Stimulated activated CD4-positive, alpha-beta T cell treated with anti-CD3 and anti-CD28 coated beads, Interleukin-4, amount 100 ng/mL, for 48 hours (primary cell): ENCODE measurements at places on chromosomes 4 and X.

- DNase-seq = no peak
Measured at GRCh38 chr4:184255361-184255760, 37.7 kb upstream of the ENPP6 start.

DNA sequence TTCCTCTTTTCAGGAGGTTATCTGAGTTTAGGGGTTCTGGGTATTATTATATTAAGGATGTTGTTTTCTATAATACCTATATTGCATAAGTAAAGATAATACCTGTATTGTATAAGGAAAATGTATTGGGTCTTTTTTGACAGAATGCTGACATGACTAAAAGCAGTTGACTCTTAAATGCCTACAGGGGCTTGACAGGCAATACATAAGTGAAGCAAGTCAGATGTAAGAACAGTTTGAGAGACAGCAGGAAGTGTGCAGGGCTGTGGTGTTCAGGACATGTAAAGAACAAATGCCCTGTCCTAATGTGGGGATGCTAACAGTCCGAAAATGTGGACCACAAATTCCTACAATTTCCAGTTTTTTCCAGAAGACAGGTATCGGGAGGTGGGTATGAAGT, 30.2 kb upstream of the NDST3 start:
- DNase-seq = no peak

GRCh38 chr4:148300877-148301276, 141.3 kb downstream of the NR3C2 start:
- no peak for DNase-seq

GRCh38 chr4:7872264-7872771, 67.3 kb downstream of the AFAP1 start:
- no peak for DNase-seq

DNA sequence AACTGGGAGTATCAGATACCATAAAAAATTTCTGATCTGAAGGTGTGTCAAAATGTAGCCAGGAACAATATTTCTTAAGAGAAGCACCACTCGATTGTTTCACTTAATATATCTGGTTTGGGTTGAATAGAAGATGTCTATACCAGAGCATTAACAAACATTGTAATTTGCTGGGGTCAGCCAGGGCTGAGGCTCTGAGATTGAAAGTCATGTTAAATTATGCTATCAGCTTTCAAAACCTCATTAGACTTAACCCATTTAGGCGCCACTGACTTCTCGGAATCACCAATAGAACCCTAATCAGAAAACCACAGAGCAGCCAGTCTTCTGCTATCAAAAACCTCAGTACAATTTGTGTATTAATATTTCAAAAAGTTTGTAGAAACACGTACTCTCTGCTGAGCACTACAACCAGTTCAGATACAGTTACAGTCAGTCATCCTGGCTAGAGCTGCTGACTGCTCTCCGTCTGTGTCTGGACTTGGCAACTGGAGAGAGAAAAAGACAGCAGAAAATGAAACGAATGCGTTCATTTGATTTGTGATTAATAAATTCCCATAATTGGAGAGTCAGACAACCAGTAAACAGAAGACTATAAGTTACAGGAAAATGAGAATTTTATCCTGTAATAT, 848.6 kb upstream of the PABPC4L start:
- DNase-seq = no peak

DNA sequence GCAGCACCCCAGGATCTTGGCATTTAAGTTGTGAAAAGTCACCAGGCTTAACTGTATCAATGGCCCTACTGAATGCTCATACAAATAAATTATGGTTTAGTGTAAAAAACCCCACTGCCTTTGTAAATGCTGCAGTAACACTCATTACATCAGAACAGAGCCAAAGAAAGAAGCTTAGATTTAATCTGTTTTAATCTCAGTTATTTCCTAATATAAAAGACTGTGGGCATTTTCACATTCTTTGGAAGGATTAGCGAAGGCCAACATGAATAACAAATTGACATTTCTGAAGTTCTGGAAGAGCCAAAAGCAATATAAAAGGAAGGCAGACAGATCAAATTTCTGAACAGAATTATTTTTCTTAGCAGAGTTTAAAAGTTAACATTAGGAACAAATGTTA, 140.0 kb upstream of the HCCS start:
- DNase-seq = no peak
